Gastrocnemius medialis (tissue), 4 donors: ENCODE measurements at places on chromosomes 5 and 9.

- no peak for DNase-seq
These were observed 334.5 kb upstream of the IRX4 start for GRCh38 chr5:2217219-2217618.

GRCh38 chr5:82698026-82698425 lies 379.2 kb downstream of the TMEM167A start:
- DNase-seq = no peak

DNA sequence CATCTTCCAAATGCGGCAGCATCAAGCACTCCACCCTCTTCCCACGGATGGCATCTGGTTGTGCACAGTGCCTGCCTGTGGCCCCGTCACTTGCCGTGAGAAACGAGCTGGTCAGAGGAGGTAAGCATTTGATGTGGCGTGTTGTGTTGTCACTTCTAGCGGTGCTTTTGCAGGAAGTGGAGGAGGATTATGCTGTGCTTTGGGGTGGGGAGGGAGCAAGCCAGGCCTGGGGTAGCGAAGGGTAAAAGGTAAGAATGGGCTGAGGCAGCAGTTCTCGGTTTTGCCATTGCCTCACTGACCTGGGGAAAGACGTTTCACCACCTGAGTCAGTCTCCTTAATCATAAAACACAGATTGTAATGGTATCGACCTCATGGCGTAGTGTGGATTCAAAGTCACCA lies 2.3 kb upstream of the POMT1 start:
- no peak for DNase-seq

DNA sequence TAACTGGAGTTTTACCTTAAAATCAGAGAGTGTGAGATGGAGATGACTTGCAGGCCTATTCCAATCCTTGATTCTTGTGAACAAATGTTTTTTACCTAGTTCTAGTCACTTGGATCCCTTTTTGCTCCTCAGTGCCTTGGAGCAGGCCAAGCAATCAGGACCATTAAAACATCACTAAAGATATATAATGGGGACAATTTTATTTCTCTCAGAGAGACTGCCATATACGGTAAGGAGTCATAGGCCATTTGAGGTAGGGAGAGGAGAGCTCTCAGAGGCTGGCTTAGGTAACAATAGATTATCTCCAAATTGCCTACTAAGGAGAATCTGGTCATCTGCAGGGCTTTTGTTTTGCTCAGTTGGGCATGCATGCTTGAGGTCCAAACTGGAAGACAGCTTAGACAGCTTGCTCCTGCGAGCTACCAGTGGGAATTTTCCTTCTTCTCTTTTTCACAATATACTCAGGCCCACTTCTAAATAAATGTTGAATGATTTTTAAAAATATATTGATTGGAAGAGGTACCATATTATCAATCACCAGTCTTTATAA lies 44.0 kb downstream of the FREM1 start:
- no peak for DNase-seq

GRCh38 chr5:131375351-131375750 lies 111.5 kb downstream of the CDC42SE2 start:
- DNase-seq = no peak

GRCh38 chr5:58816181-58816731 lies 233.4 kb downstream of the RAB3C start:
- no peak for DNase-seq

GRCh38 chr5:151264113-151264512 lies 11.1 kb downstream of the GM2A start:
- no peak for DNase-seq

- no peak for DNase-seq
These were observed 42.7 kb downstream of the HSDL2 start for GRCh38 chr9:112422417-112423148.

DNA sequence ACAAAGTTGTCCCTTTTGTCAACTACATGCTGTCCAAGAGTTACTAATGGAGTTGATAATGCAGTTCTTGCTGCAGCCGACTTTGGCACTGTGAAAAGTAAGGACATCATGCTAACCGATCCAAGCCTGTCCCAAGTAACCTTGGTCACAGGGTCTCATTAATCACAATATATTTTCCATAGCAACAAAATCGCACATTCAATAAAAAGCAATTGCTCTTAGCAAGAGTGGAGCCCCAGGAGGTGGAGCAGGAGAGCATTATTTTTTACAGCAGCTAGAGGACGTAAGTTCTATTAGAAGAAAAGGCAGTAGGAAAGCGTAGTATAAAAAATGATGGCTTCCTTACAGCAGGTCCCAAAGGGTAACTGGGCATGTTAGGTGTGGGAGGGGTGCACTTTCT lies 570.3 kb downstream of the EBF1 start:
- no peak for DNase-seq

- no peak for DNase-seq
These were observed 30.2 kb downstream of the SLC46A2 start for GRCh38 chr9:112860451-112860850.

GRCh38 chr5:43312076-43312661 lies 1.0 kb downstream of the HMGCS1 start:
- DNase-seq = no peak

DNA sequence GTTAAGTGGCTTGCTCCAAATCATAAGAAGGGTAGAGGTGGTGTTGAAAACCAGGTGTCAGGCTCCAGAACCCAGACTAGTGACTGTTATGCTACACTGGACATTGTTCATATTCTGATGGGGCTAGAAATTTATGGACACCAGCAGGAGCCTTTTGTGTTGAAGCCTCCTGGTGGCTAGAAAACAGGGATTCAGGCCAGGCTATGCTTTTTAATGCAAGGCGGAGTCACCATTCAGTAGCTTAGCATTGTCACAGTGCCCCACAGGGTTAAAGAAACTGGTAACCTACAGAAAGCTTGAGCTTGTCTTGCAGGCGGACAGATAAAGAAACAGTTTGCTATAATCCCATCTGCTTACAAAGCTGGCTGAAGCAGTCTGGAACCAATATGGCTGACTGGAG lies 23.0 kb upstream of the GOLM1 start:
- no peak for DNase-seq

DNA sequence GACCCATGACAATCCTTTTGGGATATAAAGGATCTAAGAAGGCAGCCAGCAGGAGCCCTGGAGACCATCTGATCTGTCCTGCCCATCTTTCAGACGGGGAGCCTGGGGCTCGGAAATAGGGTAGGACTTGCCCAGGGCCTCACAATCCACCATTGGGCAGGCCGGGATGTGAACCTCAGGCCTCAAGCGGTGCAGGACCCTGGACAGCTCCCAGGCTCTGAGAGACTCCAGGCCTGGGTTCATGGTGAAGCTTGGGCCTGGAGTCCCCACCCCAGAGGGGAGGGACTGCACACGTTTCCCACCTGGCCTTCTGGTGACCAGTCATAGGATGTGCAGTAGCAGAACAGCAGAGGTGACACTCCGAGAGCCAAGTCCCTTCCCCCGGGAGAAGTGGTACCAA lies 36.6 kb upstream of the RAPGEF1 start:
- DNase-seq = no peak

DNA sequence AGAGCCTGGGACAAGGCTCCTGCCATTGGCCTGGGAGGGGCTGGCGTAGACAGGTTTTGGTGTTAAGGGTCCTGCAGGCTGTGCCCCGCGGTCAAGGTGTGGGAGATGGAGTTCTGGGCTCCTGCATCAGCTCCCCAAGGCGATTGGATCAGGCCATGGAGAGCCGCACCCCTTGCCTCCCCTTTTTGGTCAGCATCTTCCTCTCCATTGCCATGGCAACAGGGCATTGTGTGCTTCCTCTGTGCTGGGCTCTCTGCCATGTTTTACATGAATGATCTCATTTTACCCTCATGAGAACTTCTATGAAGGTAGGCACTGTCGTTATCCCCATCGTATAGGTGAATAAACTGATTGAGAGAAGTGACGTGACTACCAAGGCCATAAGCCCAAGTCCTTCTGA lies 344.3 kb upstream of the CLINT1 start:
- DNase-seq = no peak

DNA sequence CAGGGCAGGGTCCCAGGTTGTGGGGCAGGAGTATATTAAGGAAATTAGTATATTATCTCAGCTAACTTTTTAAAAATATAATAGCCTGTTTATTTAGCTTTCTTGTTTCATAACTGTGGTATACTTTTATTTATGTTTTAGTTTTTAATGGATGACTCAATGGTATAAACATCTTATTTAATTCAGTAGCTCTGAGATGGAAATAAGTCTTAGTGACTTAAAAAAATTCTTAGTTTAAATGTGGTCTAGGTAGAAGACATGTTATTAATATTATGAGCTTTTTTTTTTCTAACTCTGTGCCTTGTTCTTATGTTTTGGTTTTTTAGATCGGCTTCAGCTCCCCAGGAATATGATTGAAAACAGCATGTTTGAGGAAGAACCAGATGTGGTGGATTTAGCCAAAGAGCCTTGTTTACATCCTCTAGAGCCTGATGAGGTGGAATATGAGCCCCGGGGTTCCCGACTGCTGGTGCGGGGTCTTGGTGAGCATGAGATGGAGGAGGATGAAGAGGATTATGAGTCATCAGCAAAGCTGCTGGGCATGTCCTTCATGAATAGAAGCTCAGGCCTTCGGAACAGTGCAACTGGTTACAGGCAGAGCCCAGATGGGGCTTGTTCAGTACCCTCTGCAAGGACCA lies 43.1 kb downstream of the LNPEP start:
- no peak for DNase-seq

DNA sequence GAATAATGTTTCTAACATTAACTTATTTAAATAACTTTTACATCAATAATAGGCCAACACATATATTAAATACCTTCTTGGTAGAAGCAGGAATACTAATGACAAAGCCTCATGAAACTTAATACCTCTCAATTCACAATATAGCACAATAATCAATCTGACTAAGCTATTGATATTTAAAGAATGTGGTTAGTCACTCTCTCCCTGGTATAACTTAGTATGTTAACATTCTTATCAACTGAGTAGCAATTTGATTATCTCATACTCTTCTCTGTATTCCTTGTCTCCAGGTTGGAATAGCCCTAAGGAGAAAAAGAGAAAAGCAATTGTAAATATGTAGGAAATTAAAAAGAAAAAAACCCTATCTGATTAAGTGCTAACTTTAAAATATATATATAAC lies 4.9 kb upstream of the PGGT1B start:
- no peak for DNase-seq

DNA sequence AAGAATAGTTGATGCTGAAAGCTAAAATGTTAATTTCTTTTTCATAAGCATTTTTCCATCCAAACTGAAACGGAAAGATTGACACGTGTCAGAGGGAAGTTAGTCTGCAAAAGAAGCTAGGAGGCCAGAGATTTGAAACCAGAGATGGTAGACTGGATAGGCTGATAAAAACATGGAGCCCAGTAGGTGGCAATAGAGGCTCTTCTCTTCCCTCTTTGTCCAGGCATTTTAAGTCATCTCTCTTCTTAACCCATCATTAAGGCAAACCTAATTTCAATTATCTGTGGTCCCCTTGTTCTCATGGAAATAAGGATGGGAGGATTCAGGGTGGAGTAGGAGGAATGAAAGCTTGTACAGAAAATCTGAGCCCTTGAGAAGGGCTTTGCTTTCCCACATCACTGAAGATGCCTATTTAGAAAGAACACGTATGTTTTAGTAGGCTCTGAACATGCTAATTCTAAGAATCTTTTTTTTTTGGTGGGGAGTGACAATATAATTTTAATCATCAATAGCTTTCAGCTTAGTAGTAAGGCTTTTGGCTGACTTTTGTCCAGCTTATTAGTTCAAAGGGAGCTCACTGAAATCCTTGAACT lies 66.6 kb downstream of the ZNF474 start:
- DNase-seq = no peak

GRCh38 chr5:10885026-10885425 lies 124.0 kb upstream of the DAP start:
- no peak for DNase-seq

DNA sequence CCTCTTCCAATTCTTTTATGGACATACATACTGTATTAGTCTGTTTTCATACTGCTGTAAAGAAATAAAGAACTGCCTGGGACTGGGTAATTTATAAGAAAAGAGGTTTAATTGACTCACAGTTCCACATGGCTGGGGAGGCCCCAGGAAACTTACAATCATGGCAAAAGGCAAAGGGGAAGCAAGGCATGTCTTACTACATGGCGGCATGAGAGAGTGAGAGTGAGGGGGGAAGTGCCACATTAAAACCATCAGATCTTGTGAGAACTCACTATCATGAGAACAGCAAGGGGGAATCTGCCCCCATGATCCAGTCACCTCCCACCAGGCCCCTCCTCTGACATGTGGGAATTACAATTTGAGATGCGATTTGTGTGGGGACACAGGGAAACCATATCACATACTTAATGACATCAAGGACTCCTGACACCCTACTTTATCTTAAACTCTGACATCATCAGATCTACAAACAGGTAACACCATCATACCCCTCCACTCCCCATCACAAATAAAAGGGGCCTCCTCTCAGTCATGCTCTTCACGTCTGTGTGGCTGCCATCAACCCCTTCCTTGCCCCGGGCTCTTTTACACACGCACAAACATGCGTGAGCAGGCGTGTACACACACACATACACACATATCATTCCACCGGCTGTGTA lies 9.7 kb downstream of the ANKRD33B start:
- DNase-seq = no peak

- DNase-seq = no peak
These were observed 34.7 kb upstream of the PDZD2 start for GRCh38 chr5:31604240-31604639.

DNA sequence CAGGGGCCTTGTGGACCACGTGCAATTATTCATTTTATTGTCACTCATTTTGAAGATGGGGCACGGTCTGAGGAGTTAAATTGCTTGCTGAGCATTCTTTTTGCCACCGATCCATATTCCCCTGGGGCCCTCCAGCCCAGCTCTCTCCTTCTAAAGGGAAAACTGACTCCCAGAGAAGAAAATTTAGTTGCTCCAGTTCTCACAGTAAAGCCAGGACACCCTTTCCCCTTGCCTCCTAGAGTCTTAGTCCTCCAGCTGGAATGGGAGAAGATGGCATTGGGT lies 1.0 kb upstream of the PANK3 start:
- no peak for DNase-seq

DNA sequence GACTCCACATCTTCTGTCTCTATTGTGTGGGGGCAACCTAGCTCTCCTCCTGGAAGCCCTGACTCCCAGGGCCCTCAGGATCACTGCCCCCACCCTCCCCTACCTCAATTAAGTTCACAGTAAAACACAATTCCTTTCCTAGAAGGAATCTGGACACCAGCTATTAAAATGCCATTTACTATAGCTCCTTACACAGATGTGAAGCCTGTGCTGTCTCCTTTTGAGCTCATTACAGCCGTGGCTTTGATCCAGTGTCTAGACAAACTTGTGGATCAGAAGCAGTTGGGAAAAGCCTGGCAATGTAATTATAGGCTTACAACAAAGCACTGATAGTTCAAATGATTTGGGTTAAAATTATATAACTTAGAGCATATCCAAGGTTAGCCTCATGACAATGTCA lies 107.0 kb upstream of the SMIM23 start:
- no peak for DNase-seq

DNA sequence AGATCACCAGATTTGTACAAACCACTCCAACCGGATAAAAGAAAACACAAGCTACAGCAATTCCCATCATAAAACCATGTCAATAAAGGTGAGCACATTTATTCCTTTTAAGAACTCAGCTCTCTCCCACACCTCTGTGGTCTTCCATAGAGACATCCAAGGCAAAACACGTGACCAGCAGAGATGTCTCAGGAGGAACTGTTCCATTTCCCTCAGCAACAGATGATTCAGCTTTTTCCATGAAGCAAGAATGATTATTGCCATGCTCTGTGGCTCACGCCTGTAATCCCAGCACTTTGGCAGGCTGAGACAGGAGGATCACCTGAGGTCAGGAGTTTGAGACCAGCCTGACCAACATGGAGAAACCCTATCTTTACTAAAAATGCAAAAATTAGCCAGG lies 15.8 kb downstream of the GZMK start:
- DNase-seq = no peak

- DNase-seq = no peak
These were observed 50.1 kb upstream of the SRP19 start for GRCh38 chr5:112811023-112811422.

GRCh38 chr9:88750832-88751360 lies 215.9 kb downstream of the NXNL2 start:
- no peak for DNase-seq
